ENCODE measurements at places on chromosomes 16 and 17. TPM values are rescaled to one million over a fixed set of nuclear protein-coding genes. Genes with fewer than 3 reads are reported as not detected.

Gene BEAN1
- total RNA-seq: 7.0 TPM

DNA sequence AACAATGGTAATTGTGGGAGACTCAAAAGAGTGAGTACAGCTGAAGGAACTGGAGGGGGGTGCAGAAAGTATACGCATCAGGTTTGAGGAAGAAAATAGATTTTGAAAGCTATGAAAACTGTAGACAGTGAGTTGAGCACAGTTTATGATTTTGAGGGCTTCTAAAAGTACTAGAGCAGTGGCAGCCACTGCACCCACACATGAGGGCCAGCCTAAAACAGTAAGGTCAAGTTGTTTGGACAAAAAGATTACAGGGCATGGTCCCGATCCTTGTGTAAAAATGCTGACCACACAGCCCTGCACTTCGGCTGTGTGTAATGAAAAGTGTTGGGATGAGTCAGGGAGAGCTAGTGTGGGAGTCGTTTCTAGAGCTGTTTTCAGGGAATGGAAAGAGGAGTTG is 2282.1 kb downstream of the TP53TG3F start:
- no peak for DNase-seq

GRCh38 chr17:68512960-68513474 is 787 bp downstream of the PRKAR1A start:
- no peak for DNase-seq

DNA sequence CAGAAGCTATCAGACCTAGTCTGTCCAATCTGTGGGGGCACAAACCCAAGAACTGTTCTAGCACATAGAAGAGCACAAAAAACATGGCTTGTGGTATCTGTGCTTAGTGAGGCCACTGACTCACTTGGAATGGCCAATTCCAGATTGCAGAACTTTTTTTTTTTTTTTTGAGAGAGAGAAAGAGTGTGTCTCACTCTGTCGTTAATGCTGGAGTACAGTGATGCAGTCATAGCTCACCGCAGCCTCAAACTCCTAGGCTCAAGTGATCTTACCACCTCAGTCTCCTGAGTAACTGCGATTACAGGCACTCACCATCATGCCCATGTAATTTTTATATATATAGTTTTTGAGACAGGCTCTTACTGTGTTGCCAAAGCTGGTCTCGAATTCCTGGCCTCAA is 77.2 kb upstream of the CLEC3A start:
- DNase-seq: no peak

- no peak for DNase-seq
Measured at GRCh38 chr17:66185862-66186261, 6.1 kb downstream of the CEP112 start.

GRCh38 chr17:1040216-1040600 is 43.3 kb downstream of the TIMM22 start:
- no peak for DNase-seq

DNA sequence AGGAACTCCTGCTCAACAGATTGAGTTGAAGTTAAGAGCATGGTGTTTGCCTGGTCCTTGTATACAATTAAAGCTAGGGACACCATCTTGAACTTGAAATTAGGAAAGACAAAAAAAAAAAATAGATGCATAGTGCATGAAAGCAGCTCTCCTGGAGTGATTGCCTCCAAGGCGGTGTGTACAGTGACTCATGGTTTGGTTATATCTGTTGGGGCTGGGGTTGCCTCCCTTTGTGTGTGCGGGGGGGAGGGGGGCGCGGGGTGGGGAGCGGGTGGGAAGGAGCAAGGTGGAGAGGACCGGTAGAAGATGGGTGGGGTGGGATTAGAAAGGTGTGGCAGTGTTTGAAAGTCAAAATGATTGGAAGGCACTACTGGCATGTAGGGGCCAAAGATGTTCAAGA is 3.4 kb downstream of the TMED6 start:
- DNase-seq: no peak

- DNase-seq: no peak
Measured at GRCh38 chr17:77471984-77472461, 331.3 kb downstream of the SEC14L1 start.

Gene SEPTIN12
- total RNA-seq: not detected

Gene CCL16
- total RNA-seq: not detected

Gene KRTAP3-1
- total RNA-seq: not detected

DNA sequence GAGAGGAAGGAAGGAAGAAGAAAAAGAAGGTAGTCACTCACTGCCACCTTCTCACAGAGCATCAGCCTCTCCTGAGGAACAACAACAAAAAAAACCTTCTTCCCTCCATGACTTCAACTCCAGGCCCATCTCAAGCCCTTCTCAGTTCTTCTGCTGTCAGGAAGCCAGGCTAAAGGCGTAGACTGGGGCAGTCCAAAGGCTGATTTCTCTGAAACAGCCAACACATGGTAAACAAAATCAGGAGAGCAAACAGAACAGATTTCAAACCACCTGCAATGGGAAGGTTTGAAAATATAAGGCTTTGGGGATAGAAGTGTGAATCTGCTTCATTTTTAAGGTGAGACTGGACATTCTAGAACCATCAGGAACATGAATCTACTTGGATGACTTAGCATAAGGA is 157.3 kb upstream of the DNAH9 start:
- no peak for DNase-seq

Gene ZSCAN10
- total RNA-seq: not detected

Gene OR1F1
- total RNA-seq: 0.52 TPM

DNA sequence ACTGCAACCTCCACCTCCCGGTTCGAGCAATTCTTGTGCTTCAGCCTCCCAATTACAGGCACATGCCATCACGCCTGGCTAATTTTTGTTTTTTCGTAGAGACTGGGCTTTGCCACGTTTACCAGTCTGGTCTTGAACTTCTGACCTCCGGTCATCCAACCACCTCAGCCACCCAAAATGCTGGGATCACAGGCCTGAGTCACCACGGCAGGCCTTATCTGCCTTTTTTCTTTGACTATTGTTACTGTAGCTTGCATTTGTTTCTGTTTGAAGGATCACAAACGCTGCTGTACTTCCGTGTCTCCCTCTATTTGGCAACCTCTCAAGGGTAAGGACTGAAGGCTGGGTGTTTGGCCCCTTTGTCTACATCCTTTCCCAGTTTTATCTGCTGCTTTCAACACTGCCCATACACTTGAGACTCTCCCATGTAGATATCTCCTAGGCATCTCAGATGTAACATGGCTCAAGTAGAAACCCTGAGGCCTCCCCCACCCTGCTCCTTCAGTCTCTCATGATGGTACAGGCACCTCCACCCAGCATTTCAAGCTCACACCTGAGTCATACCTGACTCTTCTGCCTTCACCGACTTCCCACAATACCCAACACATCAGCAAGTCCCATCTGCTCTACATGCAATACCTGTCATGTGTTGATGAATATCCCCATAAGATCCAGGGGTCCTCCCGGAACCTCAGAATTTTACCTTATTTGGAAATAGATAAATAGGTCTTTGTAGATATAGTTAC is 219.0 kb downstream of the CPPED1 start:
- DNase-seq: no peak

DNA sequence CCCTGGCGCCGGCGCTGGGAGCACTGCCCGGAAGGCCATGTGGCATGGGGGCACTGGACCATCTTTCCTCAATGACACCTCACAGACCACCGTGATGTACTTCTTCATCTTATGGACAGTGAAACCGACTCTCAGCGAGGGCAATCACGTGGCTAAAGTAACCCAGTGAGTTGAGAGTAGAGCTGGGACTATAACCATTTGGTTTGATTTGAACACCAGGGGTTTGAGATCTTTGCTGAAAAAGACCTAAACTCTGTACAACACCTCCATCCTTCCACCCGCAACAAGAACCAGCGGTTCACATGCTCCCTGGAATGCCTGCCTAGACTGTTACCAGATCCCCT is 3.3 kb downstream of the ITGA2B start:
- no peak for DNase-seq

- DNase-seq: no peak
Measured at GRCh38 chr17:80118601-80119270, 17.4 kb downstream of the GAA start.

DNA sequence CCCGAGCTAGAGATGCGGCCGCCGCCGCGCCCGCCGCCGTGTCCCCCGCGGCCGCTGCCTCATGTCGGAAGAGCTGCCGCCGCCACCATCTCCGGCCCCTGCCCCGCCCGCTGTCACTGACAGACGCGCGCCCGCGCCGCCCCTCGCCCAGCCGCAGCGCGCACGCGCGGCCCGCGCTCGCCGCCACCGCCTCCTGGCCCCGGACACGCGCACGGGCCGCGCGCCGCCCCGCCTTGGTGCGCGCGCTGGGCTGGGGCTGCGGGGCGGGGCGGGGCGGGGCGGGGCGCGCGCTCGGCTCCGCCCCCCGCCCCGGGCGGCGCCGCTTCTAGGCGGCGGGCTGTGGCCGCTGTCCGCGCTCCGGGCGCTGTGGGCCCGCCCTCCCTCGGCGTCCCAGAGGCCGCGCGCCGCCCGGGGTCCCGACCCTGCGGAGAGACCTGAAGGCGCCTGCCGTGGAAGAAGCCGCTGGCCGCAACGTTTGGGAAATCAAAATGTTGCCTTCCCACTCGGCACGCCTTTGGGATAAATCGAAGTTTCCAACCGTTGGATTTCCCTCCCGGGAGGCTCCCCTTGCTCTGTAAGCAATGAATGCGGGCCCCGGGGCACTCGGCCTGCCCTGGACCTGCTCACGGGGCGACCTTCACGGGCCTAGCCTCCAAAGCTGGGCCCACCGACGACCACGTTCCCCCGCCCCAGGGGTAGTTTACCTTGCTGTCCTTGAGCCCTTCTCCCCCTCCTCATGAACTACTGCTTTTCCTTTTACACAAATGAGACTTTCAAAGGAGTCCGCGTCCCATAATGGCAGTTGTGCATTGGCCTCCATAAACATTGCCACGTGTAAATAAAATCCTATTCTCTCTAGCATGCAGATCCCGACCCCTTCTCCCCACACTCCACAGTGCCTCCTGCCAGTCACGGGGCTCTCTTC is at the start of gene ADCY9:
TSS of gene ADCY9 (minus strand) at position 118 of the 925 bp plus-strand sequence. CDS start 1,000 bp downstream, outside the sequence.
- DNase-seq: no peak

Data from epithelial cell of proximal tubule (primary cell).